ENCODE measurements at places on chromosomes 13 and 19.
A peak's percentile ranks its signal among the peaks of the same experiment; 100 is the strongest.

GRCh38 chr19:48915757-48916156 lies 15.6 kb downstream of the NUCB1 start:
- DNase-seq = no peak

DNA sequence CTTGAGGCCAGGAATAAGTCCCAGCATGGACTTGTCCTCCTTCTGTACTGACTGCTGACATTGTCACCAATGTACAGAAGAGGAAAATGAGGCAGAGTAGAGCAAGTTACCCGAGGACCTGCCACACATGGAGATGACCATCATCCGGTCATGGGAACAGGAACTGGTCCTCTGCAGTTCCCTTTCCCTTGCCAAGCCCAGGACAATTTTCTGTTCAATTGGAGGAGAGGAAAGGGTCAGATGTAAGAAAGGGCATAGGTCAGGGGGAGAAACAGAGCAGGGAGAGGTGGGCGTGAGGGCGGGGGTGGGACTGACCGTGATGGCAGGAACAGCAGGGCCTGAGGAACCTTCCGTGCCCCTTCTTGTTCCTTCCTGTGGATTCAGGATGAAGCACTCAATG lies 18.6 kb downstream of the PHLDB3 start:
- no peak for DNase-seq

DNA sequence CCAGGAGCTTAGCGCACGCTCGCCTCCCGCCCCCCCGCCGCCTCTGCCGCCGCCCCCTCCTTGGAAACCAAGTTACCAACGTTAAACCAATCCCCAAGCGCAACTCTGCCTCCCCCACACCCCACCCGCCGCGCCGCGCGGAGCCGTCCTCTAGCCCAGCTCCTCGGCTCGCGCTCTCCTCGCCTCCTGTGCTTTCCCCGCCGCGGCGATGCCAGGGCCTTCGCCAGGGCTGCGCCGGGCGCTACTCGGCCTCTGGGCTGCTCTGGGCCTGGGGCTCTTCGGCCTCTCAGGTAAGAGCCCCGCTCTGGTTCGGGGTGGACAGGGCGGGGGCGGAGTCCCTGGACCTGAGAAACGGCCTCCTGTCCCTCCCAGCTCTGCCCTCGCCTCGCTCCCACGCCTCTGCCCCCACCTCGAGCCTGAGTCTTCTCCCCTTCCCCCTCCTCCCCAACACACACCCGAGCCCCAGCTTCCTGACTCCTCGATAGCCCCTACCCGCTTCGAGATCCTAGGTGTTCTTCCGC lies at the start of gene ICAM5:
Gene ICAM5, plus strand, starts transcription at position 117 of the 521 bp plus-strand sequence. Its CDS starts 92 bp downstream, at position 209.
- no peak for DNase-seq

GRCh38 chr19:44356383-44357111 lies at the start of gene ZNF112:
TSS of gene ZNF112 (minus strand) at chr19:44356680. CDS start at chr19:44340539, 16,141 bp downstream.
- peak; percentile 82 for DNase-seq

- no peak for DNase-seq
Measured at GRCh38 chr13:30107121-30107520, 200.2 kb downstream of the KATNAL1 start.

- no peak for DNase-seq
Measured at GRCh38 chr13:45594764-45595163, 20.8 kb downstream of the ERICH6B start.
